Stimulated activated CD4-positive, alpha-beta T cell treated with anti-CD3 and anti-CD28 coated beads, TNF-alpha, amount 100 ng/mL, for 24 hours (primary cell): ENCODE measurements at places on chromosomes 5 and 9.

DNA sequence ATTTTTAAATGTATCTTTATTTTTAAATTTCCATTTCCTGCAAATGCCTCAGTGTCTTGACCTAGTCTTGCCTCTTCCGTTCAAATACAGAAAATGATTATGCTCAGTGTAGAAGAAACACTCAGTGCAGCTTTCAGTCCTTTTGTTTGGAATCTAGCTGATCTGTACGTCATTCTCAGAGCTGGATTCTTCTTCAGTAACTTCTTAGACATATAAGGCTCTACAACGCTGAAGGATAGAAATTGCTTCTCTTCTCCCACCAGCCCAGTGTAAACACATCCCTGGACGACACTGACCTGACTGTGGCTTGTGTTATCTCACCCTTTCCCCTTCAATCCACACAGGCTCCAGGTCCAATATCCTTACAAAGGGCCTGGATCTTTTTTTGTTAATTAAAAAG lies 3.2 kb upstream of the ALDH1B1 start:
- no peak for DNase-seq

DNA sequence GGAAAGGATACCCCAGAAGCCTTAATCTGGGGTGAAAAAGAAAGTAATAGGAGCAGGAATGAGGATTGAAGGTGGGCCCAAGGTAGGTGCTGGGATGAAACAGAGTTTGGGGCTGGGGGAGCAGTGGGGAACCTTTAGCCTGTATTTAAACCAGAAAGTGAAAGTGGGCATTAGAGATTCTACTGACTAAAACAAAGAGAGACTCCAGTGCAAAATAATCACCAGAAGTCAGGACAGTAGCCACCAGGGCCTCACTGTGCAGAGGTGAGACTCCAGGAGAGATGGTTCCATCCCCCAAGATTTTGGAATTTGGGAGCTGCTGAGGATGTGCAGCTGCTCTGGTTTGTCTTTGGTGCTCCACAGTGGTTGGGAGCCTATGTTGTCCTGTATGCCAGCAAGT lies 13.1 kb downstream of the DNAJB5 start:
- DNase-seq, result no peak

GRCh38 chr9:92180002-92180400 lies 64.8 kb upstream of the SPTLC1 start:
- no peak for DNase-seq

DNA sequence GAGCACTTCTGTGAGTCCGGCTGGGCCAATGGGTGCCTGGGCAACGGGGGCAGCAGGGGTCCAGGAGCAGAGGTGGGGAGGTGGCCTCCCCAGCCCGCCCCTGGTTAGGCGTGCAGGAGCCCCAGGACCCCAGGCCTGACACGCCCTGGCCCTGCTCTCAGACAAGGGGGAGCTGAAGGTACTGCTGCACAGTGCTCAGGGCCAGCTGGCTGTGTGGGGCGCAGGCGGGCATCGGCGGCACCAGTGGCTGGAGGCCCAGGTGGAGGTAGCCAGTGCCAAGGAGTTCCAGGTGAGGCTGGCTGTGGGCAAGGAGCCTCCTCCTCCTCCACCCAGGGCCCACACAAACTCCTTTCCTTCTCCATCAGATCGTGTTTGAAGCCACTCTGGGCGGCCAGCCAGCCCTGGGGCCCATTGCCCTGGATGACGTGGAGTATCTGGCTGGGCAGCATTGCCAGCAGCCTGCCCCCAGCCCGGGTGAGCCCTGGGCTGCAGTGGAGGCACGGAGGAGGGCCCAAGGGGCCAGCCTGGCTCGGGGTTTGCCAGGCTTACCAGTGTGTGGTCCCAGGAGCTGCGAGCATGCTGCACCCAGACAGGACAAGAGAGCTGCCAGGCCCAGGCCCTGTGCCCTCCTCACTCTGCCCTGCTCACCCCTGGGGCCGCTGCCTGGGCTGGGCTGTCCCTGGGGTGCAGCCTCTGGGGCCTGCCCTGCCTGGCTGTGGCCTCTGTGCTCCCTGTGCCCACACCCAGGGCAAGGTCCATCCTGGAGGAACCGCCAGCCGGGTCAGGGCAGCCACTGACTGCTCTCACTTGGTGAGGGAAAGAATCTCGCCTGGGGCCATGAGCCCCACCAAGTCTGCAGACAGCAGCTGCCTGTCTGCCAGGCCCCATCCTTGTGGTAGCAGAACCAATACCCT lies 7.0 kb downstream of the MAMDC4 start:
- DNase-seq, result no peak

DNA sequence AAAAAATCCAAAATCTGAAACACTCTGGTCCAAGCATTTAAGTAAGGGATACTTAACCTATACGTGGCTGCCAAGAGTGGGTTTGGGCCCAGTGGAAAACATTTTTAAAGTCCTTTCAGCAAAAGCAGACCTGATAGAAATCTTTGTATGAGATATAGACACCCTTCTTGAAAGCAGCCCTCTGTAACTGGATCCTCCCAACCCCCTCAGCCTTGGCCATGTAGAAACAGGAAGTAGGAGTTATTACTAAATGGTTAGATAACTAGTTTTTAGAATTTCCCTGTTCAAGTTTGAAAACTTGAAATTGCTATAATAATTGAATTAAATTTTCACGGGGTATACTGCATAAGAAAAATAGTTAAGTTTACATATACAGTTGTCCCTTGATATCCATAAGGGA lies 111.3 kb upstream of the PCA3 start:
- no peak for DNase-seq

DNA sequence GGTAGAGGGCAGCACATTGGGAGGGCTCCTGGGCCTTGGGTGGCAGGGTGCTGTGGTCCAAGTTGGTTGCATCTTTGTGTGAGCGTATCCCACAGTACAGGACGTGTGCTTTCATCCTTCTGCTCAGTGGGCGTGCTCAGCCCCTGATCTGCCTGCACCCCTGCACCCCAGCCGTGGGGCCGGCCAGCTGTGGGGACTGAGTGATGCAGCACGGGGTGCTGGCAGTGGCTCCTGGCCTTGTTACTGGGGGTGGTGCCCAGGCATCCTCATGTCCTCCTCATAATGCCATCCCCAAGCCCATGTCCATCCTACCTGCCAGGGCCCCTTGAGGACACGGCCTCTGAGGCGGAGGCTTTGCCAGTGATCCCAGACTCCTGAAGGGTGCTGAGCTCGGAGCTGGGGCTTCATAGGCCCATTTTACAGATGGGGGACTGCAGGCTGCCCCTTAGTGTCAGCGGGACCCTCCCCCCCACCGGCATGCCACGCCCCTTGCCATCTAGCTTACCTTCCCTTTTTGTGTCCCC lies 100.7 kb downstream of the PHF2 start:
- no peak for DNase-seq

DNA sequence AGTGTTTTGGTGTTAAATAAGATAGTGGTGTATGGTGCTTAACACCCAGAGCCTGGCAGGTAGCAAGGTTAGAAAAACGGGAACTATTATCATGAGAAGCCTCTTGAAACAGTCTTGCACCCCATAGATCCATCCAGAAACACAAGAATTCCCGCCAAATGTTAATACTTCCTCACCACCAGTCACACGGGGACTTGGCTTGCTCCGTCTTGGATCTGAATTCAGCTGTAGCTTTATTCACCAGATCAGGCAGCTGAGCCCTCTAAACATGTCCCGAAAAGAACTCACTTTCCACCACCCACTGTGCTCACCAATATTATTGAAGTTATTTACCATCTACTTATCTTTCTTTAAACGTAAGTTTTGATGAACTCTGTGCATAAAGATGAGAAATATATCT lies 101.6 kb upstream of the PTPN3 start:
- DNase-seq, result no peak

DNA sequence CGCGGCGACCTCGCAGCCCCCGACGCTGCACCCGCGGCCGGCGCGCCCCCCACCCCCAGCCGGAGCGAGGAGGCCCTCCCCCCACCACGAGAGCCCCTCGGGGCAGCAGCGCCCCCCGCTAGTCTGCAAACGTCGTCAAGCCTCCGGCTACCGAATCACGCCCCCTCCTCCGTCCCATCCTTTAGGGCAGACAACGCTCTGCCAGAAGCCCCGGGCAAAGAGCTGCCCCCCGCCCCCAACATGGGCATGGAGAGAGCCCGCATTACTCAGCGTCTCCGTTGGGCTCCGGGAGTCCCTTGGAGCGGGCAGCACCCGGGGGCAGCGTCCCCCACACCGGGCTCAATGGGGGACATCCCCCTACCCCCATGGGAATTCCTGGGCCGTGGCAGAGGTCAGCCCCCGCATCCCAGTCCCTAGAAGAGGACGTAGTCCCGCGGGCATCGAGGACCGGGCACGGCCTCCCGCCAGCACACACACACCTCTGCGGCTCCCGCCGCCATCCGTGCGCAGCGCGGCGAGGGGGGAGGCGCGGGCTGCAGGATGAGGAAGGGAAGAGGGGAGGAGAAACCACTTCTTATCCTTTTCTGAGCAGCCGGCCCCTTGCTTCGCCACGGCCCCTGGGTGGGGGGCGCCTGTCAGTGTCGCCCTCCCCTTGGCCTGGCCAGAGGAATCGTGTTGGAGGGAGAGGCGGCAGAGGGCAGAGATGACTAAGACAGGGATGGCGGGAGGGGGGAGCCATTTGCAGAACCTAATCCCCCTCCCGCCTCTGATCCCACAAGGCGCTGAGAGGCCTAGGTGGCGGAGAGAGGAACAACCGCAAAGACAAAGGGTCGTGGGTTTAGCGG lies 750 bp downstream of the DNM1 start:
- no peak for DNase-seq

GRCh38 chr9:94554439-94555331 lies at the start of gene PCAT7:
TSS of gene PCAT7 (plus strand) at chr9:94555083.
- DNase-seq, result peak; percentile 41

DNA sequence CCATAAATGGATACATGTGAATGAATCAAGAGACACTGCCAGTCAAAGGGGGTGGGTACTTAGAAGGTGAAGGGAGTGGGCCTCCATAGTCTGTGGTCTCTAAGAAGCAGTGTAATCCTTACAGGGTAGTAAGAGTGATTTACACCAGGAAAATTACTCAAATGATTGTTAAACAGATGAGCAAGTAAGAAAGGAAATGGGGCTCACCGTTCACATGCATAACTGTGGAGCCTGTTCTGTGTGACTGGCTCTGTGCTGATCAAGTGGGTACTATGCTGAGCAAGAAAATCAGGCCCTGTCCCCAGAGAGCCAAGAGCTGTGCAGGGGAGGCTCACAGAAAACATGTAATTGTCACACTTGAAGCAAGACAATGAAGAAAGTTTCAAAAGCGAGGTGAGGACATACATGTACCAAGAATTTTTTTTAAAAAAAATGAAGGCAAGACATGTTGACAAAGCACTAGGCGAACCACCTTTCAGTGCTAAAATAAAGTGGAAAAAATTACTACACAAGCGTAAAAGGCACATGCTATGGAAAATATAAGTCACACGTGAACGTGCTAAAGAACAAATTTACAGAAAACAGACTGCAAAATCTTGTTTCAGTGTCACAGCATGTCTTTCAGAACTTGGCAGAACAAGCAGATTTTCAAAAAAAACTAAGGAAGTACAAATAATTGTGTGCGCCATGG lies 2.5 kb downstream of the BTNL8 start:
- no peak for DNase-seq

DNA sequence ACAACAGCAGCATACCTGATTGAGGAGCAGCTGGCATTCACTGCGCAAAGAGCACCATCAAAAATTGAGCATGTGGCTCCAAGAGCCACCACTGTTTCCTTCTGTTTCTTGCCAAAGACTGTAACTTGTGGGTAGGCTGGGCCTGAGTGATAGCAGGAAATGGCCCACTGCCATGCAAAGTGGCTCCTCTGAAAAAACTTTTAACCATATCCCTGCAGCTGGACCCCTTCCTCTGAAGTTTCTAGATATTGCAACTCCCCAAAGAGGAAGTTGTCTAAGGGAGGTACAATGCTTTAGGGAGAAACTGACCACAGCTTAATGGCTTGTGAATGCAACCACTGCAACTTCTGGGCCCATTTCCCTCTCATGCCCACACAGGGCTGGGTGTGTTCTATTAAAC lies 355.4 kb upstream of the PDE4D start:
- DNase-seq, result no peak

- DNase-seq, result no peak
Measured at GRCh38 chr5:133944263-133945185, 23.9 kb downstream of the C5orf15 start.

DNA sequence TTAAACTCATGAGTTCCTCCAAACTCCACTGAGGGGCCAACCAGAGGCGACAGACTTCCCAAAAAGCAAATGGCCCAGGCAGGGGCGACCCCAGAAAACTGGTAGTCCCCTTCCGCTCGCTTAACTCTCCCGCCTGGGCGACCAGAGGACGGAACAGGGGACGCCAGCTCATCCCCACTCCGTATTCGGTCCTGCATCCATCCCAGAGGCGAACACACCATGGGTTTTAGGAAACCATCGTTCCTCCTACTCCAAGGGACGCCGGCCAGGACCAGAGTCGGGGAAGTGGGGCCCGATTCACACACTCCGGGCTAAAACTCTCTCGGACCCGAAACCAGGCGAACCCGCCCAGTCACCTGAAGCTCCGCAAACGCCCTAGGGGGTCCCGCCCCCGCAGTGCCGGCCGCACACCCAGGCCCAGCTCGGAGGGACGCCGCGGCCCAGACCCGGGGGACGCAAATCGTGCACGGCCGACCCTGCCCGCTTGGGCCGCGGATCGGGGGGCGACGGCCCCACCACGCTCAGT lies 478 bp downstream of the TEX10 start:
- DNase-seq, result no peak

DNA sequence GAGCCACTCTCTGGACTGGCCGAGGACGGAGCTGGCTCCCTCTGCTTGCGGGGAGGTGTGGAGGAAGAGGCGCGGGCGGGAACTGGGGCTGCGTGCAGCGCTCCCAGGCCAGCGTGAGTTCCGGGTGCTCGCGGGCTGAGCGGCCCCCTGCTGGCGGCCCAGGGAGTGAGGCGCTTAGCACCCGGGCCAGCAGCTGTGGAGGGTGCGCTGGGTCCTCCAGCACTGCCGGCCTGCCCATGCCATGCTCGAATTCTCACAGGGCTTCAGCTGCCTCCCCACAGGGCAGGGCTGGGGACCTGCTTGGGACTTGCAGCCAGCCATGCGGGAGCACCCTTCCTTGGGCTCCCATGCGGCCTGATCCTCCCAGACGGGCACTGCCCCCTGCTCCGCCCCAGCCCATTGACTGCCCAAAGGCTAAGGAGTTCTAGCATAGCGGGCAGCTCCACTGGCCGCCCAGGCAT lies 416.9 kb downstream of the MRPS30 start:
- DNase-seq, result no peak

DNA sequence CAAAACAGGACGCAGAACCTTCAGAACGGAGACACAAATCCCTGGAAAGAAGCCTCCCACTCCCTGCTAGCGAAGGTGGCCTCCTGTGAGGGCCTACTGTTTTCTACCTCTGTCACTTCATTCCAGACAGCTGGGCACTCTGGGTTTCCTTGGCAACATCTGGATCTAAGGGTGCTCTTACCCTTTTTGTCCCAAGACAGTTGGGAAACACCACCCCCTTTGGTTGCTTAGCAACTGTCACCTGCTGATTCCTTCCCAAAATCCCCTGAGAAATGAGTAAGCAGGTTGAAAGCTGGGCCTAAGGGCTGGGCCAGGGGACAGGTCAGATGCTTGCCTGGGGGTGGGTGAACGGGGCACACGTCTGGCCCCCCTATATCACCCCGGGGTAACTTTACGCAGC lies 29.4 kb downstream of the NANS start:
- DNase-seq, result no peak

- DNase-seq, result no peak
Measured at GRCh38 chr5:122694884-122695283, 80.0 kb upstream of the SNX2 start.
